ENCODE measurements at places on chromosomes 1 and 21. TPM values are rescaled to one million over a fixed set of nuclear protein-coding genes. Genes with fewer than 3 reads are reported as not detected.

The RGS18 gene
- 4.0 TPM for total RNA-seq

The EPB41 gene
- total RNA-seq: 50.7 TPM

DNA sequence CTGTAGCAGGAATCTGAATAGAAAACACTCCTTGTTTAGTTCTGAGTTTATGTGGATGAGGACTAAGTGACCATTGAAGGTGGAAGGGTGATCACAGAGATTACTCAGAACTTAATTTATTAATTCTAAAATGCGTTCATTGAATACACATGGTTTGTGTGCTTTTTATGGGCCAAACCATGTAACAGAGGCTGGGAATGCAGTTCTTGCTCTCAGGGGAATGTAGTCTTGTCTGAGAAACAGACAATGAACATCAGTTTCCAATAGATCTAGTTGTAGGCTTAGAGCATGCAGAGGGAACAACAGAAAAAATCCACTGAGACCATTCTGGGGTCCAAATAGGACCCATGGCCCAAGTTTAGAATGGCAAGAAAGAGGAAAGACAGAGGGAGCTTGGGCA is 46.1 kb downstream of the ITSN1 start:
- no peak overlapping the region for H3K4me3 ChIP-seq
- H3K36me3 ChIP-seq: no peaks in the 10 kb centered on the region
- H3K27ac ChIP-seq: no peak overlapping the region
- no peak for DNase-seq
- H3K4me1 ChIP-seq: no peaks in the 10 kb centered on the region

GRCh38 chr1:41743366-41743765 is 175.4 kb downstream of the HIVEP3 start:
- H3K27ac ChIP-seq: no peak overlapping the region
- DNase-seq: no peak
- H3K36me3 ChIP-seq: no peaks in the 10 kb centered on the region
- H3K4me3 ChIP-seq: no peak overlapping the region
- no peaks in the 10 kb centered on the region for H3K27me3 ChIP-seq

DNA sequence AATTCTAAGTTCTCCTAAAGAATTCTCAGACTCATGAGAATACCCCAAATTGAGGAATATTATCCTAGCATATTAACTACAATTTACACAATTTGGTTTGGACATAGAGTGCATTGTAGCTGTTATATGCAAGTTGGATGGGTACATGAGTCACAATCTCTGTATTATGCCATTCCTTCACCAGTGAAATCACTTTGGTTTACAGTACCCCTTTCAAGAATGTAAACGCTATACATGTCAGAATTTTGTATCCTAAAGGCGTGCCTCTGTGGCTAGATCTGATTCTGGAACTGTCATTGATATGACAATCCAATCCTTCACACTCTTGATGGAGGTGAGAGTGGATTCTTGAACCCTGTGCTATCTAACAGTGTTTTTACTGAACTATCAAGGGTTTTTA is 6.7 kb upstream of the IL10RB start:
- DNase-seq: no peak
- peaks cover 31% of the 10 kb centered on the region for H3K4me1 ChIP-seq
- H3K36me3 ChIP-seq: peaks cover 7% of the 10 kb centered on the region
- H3K27me3 ChIP-seq: no peaks in the 10 kb centered on the region

GRCh38 chr21:15240848-15241247 is 176.0 kb upstream of the NRIP1 start:
- H3K36me3 ChIP-seq: no peaks in the 10 kb centered on the region
- H3K27me3 ChIP-seq: peaks cover 18% of the 10 kb centered on the region
- DNase-seq: no peak
- H3K4me1 ChIP-seq: no peaks in the 10 kb centered on the region

Data from natural killer cell treated with Interleukin-12 subunit alpha and Interleukin-12 subunit beta and Interleukin-15 and Interleukin-18, amount 100 ng/mL, for 72 hours (primary cell).